ENCODE measurements at places on chromosomes 6 and 20.

GRCh38 chr20:50580016-50580747 lies 70.0 kb downstream of the PTPN1 start:
- H3K36me3 ChIP-seq: peaks cover 94% of the 10 kb centered on the region
- DNase-seq: peak; percentile 25
- H3K4me1 ChIP-seq: peaks cover 7% of the 10 kb centered on the region
- no peak overlapping the region for H3K4me3 ChIP-seq

GRCh38 chr6:143965503-143966171 lies 42.4 kb downstream of the PLAGL1 start:
- H3K27ac ChIP-seq: no peak overlapping the region
- H3K36me3 ChIP-seq: no peaks in the 10 kb centered on the region
- no peaks in the 10 kb centered on the region for H3K27me3 ChIP-seq
- H3K4me1 ChIP-seq: no peaks in the 10 kb centered on the region
- no peak overlapping the region for H3K4me3 ChIP-seq
- peak; percentile 17 for DNase-seq

DNA sequence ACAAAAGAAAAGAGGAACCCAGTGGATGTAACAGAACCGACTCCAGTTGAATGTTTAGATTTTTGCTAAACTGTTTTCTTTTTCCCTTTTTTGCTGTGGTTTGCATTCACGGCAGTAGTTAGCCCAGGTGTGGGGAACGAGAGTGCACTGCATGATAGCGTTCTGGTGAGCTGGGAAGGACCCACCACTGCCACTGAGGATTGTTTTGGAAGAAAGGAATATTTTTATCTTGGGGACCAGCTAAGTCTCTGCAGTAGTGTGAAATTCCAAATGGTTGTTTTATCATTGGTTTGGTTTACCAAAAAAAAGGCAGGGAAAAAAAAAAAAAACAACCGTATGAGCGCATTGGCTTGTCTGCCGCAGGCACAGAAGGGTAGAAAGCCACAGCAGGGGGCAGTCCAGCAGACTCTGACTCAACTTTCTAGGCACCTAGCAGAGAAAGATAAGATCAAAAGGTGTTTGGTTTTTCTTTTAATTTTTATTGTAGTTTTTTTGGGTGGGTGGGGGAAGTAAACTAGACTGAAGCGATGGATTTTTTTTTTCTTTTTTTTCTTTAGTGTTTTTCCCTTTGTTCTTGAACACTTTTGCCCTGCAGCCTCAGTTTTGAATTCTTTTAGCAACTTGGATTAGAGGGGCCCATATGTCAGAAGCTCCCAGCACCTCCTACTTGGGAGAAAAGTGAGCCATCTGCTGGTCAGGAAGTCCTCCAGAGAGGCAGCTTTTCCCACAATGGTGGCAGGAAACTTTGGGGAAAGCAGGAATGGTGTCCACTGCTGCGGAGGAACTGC lies 13.5 kb upstream of the RAB5IF start:
- peaks cover 69% of the 10 kb centered on the region for H3K4me1 ChIP-seq
- H3K36me3 ChIP-seq: peaks cover 20% of the 10 kb centered on the region
- peak; percentile 53 for DNase-seq
- H3K27me3 ChIP-seq: no peaks in the 10 kb centered on the region
- H3K27ac ChIP-seq: no peak overlapping the region
- H3K4me3 ChIP-seq: no peak overlapping the region

- no peaks in the 10 kb centered on the region for H3K27me3 ChIP-seq
- DNase-seq: no peak
- no peak overlapping the region for H3K4me3 ChIP-seq
- no peaks in the 10 kb centered on the region for H3K4me1 ChIP-seq
Measured at GRCh38 chr6:96626759-96627364, 63.9 kb downstream of the FHL5 start.

DNA sequence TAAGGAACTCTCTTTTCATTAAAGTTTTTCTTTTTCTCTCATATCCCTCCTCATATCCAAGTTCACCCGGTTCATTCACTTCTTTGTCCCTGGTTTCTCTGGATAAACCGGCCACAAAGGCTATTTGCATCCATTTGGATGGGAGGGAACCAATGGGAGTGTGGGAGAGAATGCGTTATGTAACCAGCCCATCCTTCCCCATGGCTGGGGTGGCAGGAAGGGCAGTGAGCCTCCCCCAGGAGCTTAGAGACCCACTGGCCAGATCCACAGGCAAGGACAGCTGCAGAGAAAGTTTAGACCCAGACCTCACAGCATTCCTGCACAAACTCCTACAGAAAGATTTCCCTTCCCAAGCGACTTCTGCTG lies 10.7 kb downstream of the CASS4 start:
- no peaks in the 10 kb centered on the region for H3K36me3 ChIP-seq
- no peaks in the 10 kb centered on the region for H3K27me3 ChIP-seq
- H3K4me3 ChIP-seq: no peak overlapping the region

GRCh38 chr6:71393471-71393870 lies 104.9 kb downstream of the OGFRL1 start:
- H3K27me3 ChIP-seq: no peaks in the 10 kb centered on the region
- H3K27ac ChIP-seq: no peak overlapping the region
- no peaks in the 10 kb centered on the region for H3K4me1 ChIP-seq
- H3K4me3 ChIP-seq: no peak overlapping the region
- no peak for DNase-seq

Data from CD4-positive, alpha-beta T cell (primary cell).